Glutamatergic neuron (in vitro differentiated cells): ENCODE measurements at places on chromosomes 12 and 14.
A peak's percentile ranks its signal among the peaks of the same experiment; 100 is the strongest.

DNA sequence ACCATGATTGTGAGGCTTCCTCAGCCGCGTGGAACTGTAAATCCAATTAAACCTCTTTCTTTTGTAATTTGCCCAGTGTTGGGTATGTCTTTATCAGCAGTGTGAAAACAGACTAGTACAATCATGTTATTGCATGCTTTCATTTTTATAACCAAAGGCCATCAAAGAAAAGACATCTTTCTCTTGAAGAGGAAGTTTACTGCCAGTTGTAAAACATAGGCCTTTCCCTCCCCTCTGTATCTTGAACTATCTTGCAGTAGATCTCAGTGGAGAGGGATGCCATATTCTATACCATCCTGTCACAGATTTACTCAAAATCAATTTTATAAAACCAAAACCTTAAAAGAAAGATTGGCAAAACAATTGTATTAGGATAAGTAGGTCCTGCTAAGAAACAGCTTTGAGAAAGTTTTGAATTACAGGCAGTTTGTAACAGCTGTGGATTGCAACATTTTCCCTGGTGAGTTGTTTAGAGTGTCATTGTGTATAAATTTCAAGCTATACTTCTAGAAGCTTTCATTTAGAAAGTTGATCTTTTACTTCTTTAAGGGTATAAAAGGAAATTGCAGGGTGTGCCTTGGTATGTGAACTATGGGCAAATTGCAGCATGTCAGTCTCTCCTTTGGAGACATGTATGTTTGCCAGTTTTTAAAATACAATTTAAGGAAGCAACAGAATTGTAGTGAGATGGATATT lies 128.0 kb downstream of the ATP23 start:
- no peak for DNase-seq

DNA sequence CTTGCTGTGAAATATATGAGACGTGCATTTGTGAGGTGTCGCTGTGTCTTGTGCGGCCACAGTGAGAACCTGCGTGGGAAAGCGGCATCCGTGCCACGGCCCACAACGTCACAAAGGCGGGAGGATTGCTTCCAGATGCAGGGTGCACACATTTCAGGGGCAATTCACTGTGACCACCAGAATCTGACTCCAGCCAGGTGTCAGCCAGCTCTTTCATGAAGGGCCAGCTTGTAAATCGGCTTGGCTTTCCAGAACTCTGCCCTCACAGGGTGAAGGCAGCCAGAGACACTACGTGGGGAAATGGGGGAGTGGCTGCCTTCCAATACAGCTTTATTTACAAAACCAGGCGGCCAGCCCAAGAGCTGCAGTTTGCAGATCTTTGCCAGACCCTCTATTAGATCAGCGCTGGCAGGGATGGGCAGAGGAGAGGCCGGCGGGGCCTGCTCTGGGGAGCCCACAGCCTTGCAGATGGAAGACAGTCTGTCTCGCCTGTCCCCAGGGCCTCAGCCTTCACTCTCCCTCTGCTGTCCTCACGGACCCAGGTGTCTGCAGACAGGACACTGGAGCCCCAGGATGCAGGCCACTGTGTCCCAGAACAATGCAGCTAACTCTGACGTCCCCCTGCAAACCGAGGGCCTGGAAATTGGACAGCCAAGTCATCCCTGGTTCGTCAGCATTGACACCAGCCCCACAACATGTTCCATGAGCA lies 53.5 kb downstream of the ADGRD1 start:
- peak; percentile 50 for DNase-seq

GRCh38 chr12:7512553-7512952 lies 9.0 kb upstream of the CD163 start:
- DNase-seq = no peak

GRCh38 chr12:31897781-31898503 lies 61.3 kb upstream of the RESF1 start:
- peak; percentile 15 for DNase-seq

DNA sequence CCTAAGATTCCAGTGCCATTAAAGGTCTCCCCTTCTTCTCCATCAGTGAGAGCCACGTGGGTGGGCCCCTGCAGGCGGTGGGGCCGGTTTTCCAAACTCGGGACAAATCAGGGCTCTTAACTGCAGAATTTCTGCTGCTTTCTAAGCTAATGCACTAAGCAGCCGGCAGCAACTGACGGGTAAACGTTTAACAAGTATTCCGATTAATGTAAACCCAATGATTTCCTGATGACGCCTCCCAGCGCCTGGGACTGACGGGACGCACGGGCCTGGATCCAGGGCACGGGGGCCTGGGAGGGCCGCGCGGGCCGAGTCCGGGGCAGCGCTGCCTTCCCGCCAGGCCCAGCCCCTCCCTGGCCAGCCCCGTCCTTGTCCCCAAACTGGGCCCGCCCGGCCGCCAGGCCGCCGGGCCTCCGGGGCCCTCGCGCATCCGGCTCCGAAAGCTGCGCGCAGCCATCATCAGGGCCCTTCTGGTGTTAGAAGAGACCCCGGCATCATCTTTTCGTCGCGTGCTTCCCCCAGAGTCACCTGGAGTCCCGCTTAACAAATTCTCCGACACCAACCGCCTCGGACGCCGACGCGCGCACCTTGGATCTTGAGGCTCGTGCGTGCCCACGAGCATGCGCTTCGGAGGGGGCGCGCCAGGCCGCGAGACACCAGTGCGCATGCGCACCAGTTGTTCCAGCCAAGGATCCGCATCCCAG lies at the start of gene MLH3:
MLH3 (minus strand) TSS at position 616 of the 704 bp plus-strand sequence. CDS start 1,812 bp downstream, outside the sequence.
- peak; percentile 81 for DNase-seq

GRCh38 chr14:106291626-106292025 lies 765.2 kb downstream of the TMEM121 start:
- no peak for DNase-seq

DNA sequence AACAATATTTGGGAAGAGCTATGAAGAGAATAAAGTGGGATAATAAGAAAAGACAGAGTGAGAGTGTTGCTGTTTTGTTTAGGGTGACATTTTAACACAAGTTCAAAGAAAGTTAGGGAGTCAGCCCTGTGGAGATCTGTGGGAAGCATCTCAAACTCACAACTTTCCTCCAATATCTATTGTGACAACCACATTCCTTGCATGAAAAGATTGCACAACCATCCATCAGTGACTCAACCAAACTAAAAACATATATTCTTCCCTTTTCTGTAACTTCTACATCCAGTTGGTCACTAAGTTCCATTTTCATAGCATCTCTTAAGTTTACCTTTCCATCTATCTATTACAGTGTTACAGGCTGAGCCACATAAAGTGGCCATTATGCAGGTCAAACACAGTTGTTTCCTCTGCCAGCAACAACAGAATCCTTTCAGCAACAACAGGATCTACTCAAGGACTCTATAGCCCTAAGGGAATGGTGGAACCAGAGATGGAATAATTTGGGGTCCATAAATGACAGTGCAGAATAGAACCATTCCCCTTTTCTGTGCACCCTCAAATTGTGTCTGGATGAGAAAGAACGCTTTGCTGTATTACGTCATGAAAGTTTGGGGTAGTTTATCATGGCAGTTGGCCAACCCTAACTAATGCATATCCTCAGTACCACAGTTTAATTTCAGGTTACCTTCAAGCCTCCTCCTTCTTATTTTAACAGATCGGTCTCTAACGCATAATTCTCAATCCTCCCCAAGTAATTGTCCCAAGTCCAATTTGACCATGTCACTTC lies 118.8 kb downstream of the ST8SIA1 start:
- no peak for DNase-seq

DNA sequence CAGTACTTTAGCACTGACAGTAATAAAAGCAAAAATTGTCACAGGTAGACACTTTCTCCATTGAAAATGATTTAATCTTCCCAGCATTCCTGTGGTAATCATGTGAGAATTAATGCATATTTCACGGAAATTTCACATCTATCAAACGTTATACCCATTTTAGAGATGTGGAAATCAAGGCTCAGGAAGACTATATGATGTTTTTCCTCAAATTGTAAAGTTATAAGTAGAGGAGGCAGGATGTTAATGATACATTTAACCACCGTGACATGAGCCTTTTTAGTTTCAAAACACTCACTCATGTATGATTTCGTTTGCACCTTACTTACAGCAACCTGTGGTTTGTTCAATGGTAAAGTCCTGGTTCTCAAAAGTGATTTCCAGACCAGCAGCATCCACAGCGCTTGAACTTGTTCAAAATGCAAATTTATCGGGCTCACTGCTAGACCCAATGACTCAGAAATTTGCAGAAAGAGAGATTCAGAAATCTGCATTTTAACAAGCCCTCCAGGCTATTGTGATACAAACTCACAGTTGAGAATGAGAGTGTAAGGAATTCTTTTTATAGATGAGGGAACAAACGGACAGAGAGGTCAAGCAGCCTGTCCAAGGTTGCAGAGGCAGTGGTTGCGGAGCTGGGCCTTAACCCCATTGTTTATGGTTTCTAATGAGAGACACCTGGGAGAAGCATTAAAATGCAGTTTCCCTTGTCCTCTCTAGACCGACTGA lies 654.8 kb upstream of the TBX3 start:
- no peak for DNase-seq

DNA sequence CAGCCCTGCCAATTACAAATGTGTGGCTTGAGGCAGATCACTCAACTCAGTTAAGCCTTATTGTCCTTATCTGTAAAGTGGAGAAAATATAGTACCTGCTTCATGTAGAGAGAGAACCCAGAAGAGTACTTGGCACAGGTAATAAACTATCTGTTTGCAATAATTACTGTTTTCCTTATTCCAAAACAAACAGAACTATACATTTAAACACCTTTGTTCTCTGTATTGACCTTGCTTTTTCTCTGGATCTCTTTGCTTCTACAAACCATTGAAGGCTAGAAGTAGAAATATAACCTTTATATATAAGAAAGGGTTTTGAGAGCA lies 70.8 kb upstream of the SRSF5 start:
- DNase-seq = no peak

- DNase-seq = peak; percentile 42
Measured at GRCh38 chr12:6767353-6768319, 1.5 kb downstream of the PTMS start.

DNA sequence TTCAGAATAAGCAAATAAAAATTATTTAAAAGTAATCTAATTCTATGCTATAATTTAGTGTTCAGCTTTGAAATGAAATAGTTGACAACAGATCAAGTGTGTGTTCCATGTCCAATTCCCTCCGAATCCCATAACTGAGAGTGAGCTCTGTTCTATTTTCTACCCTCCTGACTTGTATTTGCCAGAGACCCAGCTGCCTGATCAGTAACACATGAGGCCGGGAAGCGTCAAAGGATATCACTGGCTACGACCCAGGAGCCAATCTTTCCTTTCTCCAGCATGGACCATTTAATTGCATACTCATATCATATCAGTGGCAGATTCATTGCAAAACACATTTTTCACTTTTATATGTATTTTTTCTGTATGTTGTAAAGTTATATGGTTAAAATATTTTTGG lies 108.8 kb upstream of the TSPAN8 start:
- no peak for DNase-seq

DNA sequence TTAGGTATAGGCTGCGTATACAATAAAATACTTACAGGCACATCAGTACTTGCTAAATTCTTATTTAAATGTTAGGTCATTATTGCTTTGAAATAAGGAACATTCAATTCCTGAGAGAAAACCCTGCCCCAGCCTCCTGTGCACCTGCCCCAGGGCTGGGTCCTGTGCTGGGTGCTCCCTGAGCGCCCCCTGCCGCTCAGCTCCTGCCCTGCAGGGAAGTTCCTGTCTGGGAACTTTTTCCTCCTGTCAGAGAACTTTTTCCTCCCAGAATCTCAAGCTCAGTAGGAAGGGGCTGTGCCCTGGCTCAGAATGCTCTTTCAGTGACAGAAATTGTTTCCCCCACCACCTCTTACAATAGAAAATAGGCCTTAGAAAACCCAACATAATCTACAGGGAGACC lies 751.1 kb downstream of the TMEM121 start:
- no peak for DNase-seq

DNA sequence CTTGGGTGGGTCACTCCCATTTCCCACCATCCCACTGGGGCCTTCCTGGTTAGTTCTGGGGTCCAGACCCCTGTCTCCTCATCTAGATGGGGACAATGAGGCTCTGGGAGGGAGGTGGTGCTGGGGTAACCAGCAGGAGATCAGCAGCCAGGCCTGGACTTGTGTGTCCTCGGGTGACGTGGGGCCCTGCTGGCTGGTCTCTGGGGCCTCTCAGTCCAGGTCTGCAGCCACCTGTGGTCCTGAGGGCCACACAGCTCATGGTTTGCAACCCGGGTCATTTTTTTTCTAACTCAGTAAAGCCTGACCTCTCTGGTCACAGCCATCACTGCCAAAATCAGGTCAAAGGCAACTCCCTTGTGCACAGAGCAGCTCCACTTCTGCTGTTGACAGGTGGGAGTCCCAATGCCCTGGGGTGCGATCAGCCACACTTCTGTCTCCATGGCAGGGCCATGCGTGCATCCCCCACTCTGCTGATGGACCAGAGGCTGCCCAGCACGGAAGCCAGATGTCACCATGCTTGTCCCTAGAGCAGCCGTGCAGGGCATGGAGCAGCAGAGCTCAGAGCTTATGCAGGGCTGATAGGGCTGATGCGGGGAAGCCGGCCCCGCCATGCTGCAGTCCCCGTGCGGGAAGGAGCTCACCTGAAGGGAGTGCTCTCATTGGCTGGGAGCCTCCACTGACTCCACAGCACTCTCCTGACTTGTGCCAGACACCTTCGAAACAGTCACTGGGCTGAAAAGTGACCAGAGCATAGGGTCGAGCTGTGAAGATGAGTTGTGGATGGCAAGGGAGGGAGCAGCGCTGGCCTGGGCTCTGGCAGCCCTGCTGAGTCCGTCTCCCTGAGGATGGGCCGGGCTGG lies 250.9 kb downstream of the ADGRD1 start:
- DNase-seq = peak; percentile 71

DNA sequence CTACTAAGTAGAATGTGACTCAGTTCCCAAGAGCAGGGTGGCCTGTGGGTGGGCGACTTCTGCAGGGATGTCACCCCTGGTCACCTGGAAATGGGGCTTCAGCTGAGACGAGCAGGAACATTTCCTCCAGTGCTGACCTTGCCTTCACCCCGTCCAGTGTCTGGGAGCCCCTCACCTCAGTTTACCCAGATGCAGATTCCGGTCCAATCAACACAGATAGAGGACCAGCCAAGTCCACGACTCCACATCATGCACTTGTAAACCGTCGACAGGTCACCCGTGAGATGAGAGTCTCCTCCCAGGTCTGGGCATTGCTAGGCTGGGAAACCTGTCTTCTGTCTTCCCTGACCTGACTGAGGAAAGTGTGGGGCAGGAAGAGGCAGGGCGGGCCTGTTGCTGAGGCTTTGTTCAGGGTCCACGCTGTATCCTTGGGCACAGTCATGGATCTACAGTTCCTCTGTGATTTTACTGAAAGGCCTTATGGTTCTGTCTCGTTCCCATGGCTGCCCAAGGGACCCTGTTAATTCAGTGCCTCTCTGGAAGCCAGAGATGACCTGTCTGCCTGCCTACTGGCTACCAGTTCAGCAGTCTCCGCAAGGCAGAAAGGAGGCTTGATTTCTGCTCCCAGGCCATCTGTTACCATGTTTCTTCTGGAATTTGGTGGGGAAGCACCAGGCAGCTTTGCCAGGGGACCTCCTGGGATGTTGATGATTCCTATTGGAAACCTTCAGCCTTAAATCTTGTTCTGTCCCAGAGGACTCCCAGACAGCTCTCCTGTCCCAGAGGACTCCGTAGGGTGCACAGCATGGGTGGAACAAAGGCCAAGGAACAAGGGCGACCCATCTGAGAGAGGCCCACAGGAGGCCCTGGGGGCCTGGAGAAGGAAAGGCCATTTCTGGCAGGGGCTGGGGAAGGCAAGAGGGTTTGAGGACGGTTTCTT lies 288.5 kb upstream of the RTL1 start:
- DNase-seq = no peak

GRCh38 chr14:102922490-102923200 lies at the start of gene AMN:
Gene AMN (plus strand): TSS chr14:102922663. CDS start chr14:102922689, 26 bp downstream.
- no peak for DNase-seq

GRCh38 chr12:114952573-114953271 lies 268.7 kb upstream of the TBX3 start:
- no peak for DNase-seq

- no peak for DNase-seq
Measured at GRCh38 chr12:91965781-91966180, 179.9 kb downstream of the BTG1 start.
